ENCODE measurements at places on chromosomes 12 and 14. TPM values are rescaled to one million over a fixed set of nuclear protein-coding genes. Genes with fewer than 3 reads are reported as not detected.

Gene PLEKHH1
- total RNA-seq, result 0.33 TPM

Gene CD9
- total RNA-seq, result 266 TPM

Gene SCN8A
- total RNA-seq, result 12.8 TPM

GRCh38 chr12:76276499-76277151 is 71.6 kb downstream of the BBS10 start:
- H3K36me3 ChIP-seq, result no peaks in the 10 kb centered on the region
- DNase-seq, result peak; percentile 51
- no peaks in the 10 kb centered on the region for H3K27me3 ChIP-seq

GRCh38 chr12:9243999-9244649 is 35.9 kb upstream of the PZP start:
- H3K27ac ChIP-seq, result no peak overlapping the region
- H3K4me3 ChIP-seq, result no peak overlapping the region
- no peaks in the 10 kb centered on the region for H3K27me3 ChIP-seq
- no peaks in the 10 kb centered on the region for H3K4me1 ChIP-seq
- H3K36me3 ChIP-seq, result no peaks in the 10 kb centered on the region

DNA sequence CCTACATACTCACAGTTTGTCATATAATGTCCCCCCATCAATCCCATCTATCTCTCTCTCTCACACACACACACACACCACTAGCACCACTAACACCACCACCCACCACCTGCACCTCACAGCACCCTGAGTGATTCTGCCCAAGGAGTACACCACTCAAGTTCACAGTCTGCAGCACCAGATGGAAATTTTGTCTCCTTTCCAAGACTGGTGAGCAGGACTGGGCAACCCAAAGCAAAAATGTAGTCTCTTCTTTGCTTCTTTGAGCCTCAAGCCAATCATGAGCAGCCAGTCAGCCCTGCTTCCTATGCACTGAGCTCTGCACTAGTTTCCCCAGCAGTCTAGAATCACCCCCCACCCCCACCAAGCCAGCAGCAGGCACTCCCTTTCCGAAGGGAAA is 15.0 kb upstream of the ARMH4 start:
- no peak overlapping the region for H3K27ac ChIP-seq
- H3K36me3 ChIP-seq, result no peaks in the 10 kb centered on the region
- H3K27me3 ChIP-seq, result no peaks in the 10 kb centered on the region
- no peak overlapping the region for H3K4me3 ChIP-seq
- DNase-seq, result no peak

DNA sequence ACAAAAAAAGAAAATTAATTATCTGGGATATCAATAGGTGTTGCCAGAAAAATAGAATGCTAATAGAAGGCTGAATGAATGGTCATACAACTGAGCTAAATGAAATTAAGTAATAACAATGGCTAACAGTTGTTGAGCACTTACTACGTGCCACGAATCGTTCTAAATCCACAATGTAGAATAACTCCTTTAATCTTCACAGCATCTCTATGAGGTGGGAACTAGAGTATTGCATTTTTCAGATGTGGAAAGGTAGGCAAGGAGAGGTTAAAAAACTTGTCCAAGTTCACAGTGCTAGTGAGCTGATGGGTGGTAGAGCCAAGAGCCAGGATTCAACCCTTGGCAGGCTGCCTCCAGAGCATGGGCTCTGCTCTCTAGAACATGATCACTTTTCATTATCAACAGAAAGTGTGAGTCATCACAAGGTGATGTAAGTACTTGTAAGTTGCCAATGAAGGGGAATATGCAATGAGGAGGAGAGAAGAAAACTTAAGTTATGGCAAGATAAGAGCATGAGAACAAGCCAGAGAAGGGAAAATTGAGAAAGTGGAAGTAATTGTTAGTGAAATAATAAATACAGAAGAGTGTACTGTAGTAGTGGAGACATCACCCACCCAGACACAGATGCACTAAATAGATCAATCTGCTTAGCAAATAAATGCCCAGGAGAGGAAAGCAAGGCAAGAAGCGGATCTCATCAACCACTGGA is 122.1 kb downstream of the PRKD1 start:
- peak; percentile 98 for DNase-seq
- no peak overlapping the region for H3K4me3 ChIP-seq
- no peaks in the 10 kb centered on the region for H3K4me1 ChIP-seq
- no peaks in the 10 kb centered on the region for H3K27me3 ChIP-seq

GRCh38 chr12:109099431-109100020 is 2.1 kb downstream of the UNG start:
- H3K27ac ChIP-seq, result no peak overlapping the region
- DNase-seq, result no peak

Data from fibroblast of lung (primary cell).